Gastrocnemius medialis (tissue), 4 donors: ENCODE measurements at places on chromosomes 13 and 19. TPM values are rescaled to one million over a fixed set of nuclear protein-coding genes. Genes with fewer than 3 reads are reported as not detected.
A peak's percentile ranks its signal among the peaks of the same experiment; 100 is the strongest.

- no peak for DNase-seq
- no peak overlapping the region for H3K27ac ChIP-seq
- no peaks in the 10 kb centered on the region for H3K27me3 ChIP-seq
- H3K4me3 ChIP-seq, result no peak overlapping the region
- no peaks in the 10 kb centered on the region for H3K4me1 ChIP-seq
- H3K36me3 ChIP-seq, result no peaks in the 10 kb centered on the region
Observed at GRCh38 chr19:14672188-14672872, 2.3 kb downstream of the ADGRE3 start.

GRCh38 chr13:51771418-51772104, 32.4 kb downstream of the DHRS12 start:
- peak overlapping the region; percentile 70 for H3K27ac ChIP-seq
- peaks cover 11% of the 10 kb centered on the region for H3K4me1 ChIP-seq
- peaks cover 4% of the 10 kb centered on the region for H3K36me3 ChIP-seq
- DNase-seq, result no peak
- no peaks in the 10 kb centered on the region for H3K27me3 ChIP-seq
- H3K4me3 ChIP-seq, result no peak overlapping the region

DNA sequence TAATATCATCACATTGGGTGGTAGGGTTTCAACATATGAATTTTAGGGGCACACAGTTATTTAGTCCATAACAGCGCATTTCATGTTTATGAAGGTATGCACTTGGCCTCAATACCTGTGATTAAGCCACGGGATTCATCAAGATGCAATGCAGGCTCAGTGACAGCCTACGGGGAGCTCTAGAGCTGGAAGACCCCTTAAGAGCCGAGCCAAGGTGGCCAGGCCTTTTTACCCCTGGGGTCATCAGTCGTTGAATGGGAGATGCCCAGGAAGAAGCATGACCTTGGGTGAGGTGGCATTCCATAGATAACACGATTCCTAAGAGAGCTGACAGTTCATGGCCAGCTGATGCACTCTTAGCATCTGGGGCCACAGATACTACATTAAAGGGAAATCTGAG, 380.0 kb downstream of the ZNF536 start:
- no peak overlapping the region for H3K27ac ChIP-seq
- no peaks in the 10 kb centered on the region for H3K36me3 ChIP-seq
- H3K4me1 ChIP-seq, result no peaks in the 10 kb centered on the region
- no peaks in the 10 kb centered on the region for H3K27me3 ChIP-seq

- H3K27me3 ChIP-seq, result no peaks in the 10 kb centered on the region
- H3K4me1 ChIP-seq, result peaks cover 18% of the 10 kb centered on the region
- H3K4me3 ChIP-seq, result peak overlapping the region; percentile 96
- DNase-seq, result no peak
Observed at GRCh38 chr19:48469934-48470680, 938 bp downstream of the CYTH2 start.

DNA sequence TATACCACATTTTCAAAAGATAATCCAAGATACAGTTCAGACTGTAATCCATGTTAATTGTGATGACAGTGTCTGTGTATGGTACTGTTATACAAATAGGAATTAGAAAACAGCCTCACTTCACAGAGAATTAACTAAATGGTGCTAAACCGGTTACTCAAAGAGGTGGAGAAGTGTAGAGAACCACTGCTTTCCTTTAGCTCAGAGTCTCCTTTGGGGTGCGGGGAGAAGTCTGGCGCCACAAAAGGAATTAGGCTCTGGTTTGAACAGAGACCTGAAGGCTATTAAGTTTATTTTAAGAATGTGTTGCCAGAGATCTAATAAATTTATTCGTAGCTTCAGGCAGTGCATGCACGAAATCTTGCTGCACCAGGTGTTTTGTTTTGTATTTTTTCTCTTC, 65.8 kb downstream of the FREM2 start:
- H3K27ac ChIP-seq, result no peak overlapping the region
- no peaks in the 10 kb centered on the region for H3K36me3 ChIP-seq
- no peak overlapping the region for H3K4me3 ChIP-seq
- DNase-seq, result no peak
- H3K27me3 ChIP-seq, result no peaks in the 10 kb centered on the region

- no peak overlapping the region for H3K4me3 ChIP-seq
- H3K4me1 ChIP-seq, result no peaks in the 10 kb centered on the region
- H3K27me3 ChIP-seq, result no peaks in the 10 kb centered on the region
- no peak for DNase-seq
- H3K27ac ChIP-seq, result no peak overlapping the region
Observed at GRCh38 chr13:25920931-25921330, 130.9 kb downstream of the SHISA2 start.

DNA sequence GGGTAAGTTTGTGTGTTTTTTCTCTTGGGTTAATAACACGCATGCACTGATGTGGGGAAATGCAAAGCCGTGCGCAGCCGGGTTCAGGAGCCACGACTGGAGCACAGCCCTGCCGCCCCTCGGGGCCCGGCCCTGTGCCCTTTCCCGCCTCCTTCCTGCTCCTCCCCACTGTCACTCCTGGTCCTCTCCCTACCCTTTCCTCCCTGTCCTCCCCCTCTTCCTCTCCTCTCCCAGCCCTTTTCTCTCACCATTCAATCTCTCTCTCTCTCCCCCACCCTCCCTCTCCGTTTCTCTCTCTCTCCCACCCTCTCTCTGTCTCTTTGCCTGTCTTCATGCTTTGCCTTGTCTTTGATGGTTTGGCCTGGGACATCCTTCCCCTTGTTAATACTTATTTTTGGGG, 27.2 kb downstream of the PLEKHJ1 start:
- no peak for DNase-seq
- H3K27me3 ChIP-seq, result no peaks in the 10 kb centered on the region
- H3K4me3 ChIP-seq, result no peak overlapping the region
- no peaks in the 10 kb centered on the region for H3K4me1 ChIP-seq
- H3K27ac ChIP-seq, result no peak overlapping the region

DNA sequence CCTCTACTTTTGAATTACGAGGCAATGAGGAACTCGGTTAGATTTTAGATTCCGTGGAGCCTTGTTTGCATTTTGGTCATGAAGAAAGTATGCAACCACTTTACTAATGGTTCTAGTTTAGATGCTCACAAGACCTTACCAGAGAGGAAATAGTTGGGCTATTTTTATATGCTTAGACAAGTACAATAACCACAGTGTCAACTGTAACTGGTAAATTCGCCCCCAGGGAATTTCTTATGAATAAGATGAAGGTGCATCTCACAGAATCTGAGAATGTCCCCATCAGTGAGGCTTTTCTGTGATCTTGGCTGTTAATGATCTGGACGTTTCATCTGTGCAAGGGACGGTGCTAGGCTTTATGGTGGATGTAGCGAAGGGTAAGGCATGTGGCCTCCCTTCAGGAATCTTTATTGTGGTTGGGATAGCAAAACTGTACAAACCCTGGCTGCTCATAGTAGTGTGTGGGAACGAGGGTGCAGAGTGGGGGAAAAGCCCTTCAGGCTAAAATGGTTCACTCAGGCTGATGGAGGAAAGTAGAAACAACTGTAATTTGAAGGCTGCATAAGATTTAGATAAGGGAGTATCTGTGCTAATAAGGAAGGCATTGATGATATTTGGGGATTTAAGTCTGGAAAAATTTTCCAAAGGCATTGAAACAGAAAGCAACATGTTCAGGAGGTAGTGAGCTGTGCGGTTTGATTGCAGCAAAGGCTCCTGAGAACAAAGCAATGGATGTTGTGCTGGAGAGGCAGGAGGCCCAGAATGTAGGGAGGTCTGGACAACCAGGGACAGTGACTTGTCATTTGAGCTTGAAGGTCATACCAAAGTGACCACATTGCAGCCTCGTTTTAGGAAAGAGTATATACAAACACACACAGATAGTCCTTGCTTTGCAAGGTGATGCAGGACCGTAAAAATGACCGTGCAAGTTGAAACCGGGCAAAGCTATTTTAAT, 28.4 kb downstream of the UBAC2 start:
- peak overlapping the region; percentile 52 for H3K27ac ChIP-seq
- H3K4me3 ChIP-seq, result no peak overlapping the region
- H3K27me3 ChIP-seq, result no peaks in the 10 kb centered on the region
- no peaks in the 10 kb centered on the region for H3K36me3 ChIP-seq
- H3K4me1 ChIP-seq, result peaks cover 78% of the 10 kb centered on the region

GRCh38 chr13:29901710-29902631, 51.6 kb upstream of the UBL3 start:
- H3K4me3 ChIP-seq, result no peak overlapping the region
- no peaks in the 10 kb centered on the region for H3K36me3 ChIP-seq
- no peak overlapping the region for H3K27ac ChIP-seq
- no peaks in the 10 kb centered on the region for H3K4me1 ChIP-seq
- H3K27me3 ChIP-seq, result no peaks in the 10 kb centered on the region

GRCh38 chr19:16851031-16851712, 22.0 kb downstream of the SIN3B start:
- no peak overlapping the region for H3K4me3 ChIP-seq
- no peak for DNase-seq
- H3K27me3 ChIP-seq, result no peaks in the 10 kb centered on the region
- no peaks in the 10 kb centered on the region for H3K4me1 ChIP-seq
- no peak overlapping the region for H3K27ac ChIP-seq

GRCh38 chr19:15289673-15290072, 42.7 kb downstream of the BRD4 start:
- H3K27ac ChIP-seq, result peak overlapping the region; percentile 43
- peaks cover 98% of the 10 kb centered on the region for H3K4me1 ChIP-seq
- no peaks in the 10 kb centered on the region for H3K36me3 ChIP-seq
- DNase-seq, result no peak

Gene ZNF578
- 0.33 TPM for total RNA-seq

Gene ZNF225
- total RNA-seq, result 1.1 TPM

Gene CALR
- total RNA-seq, result 140 TPM

Gene SIGLEC5
- total RNA-seq, result not detected

Gene OR4F17
- total RNA-seq, result not detected

Gene OR7C1
- 0.05 TPM for total RNA-seq

Gene EXOSC5
- 29.1 TPM for total RNA-seq
